ENCODE measurements at places on chromosomes 7 and 10.

DNA sequence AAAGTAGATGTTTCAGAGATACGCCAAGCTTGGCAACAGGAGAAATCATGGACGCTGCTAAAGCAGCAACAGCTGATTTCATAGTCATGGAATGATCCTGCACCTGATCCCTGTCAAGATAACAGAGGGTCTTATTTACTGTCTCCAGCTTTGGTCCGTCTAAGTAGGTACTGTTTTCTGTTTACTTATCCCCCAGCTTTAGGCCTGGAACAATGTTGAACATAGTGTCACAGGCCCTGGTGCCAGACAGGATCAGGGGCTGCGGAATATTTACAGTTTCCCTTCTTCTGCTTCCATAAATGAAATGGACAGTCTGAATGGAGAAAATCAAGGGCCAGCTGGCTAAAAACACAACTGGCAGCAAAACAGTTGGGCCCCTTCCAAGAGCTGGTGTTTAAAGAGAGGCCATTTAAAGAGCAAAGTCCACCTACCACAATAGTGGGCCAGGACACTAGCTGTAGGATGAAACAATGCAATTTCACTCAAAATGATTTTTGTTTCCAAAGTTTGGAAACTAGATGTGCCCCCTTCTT is 2.9 kb downstream of the GPR37 start:
- no peak for DNase-seq

DNA sequence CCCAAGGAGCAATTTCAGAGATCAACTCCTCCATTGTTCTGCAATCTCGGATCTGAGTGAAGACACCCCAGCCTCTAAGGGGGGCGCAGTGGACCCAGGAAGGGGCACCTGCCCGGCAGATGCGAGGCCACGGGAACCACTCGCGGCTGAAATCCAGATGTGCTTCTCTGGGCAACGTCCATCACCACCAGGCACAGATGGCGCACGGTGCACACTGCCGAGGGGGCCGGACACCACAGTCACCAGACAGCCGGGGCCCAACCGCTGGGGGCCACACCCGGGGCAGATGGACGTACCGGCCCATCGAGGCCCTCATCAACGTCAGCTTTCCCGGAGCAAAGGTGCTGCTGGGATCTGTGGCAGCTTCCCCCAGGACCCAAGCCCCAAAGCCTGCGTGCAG is 16.9 kb upstream of the ADGRA1 start:
- DNase-seq, result no peak

GRCh38 chr10:52539463-52539862 is 225.4 kb downstream of the DKK1 start:
- DNase-seq, result peak; percentile 40

DNA sequence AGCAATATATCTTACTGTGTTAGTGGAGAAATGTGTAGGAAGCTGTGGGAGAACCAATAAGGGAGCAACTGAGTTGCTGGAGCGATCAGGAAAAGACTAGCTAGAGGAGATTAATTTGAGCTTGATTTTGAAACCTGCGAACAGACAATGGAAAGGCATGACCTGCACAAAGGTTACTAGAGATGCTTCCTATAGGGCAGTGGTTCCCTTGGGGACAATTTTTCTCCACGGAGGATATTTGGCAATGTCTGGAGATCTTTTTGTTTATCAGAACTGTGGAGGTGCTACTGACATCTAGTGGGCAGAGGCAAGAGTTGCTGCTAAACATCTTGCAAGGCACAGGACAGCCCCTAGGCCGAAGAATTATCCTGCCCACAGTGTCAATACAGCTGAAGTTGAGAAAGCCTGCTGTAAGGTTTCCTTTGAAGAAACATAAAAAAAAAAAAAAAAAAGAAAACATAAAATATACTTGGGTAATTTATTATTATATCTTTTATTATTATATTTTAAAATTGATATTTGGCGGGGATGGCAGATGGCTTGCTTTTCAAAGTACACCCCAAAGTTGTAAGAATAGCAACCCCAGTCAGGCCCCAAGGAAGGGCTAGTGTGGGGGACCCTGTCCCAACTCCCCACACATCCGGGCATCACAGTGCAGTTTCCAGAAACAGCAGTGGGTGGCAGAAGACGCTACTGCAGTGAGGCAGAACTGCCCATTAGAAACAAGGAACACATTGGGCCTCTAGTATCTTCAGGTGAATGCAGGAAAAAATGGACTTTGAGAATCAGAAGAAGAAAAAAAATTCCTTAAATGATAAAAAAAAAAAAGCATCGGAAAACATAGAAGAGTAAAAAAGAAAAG is 481.6 kb downstream of the SH2D4B start:
- DNase-seq, result peak; percentile 32

- DNase-seq, result peak; percentile 85
Observed at GRCh38 chr10:124648738-124649137, 95.4 kb downstream of the FAM53B start.

DNA sequence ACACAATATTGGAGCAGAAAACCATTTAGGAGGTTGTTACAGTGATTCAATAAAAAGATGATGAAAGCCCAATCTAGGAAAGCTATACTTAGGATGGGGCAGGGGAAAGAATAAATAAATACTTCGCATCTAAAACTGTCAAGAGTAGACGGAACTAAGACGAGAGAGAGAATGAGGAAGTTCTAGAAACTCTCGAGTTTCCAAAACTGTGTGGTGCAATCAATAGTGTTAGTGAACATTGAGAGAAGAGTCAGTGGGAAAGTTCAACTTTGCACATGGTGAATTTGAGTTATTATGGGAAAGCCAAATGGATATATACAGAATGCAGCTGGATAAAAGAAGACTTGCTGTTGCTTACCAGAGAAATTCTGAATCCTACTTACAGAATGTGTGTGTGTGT is 133.8 kb upstream of the MEOX2 start:
- DNase-seq, result no peak

DNA sequence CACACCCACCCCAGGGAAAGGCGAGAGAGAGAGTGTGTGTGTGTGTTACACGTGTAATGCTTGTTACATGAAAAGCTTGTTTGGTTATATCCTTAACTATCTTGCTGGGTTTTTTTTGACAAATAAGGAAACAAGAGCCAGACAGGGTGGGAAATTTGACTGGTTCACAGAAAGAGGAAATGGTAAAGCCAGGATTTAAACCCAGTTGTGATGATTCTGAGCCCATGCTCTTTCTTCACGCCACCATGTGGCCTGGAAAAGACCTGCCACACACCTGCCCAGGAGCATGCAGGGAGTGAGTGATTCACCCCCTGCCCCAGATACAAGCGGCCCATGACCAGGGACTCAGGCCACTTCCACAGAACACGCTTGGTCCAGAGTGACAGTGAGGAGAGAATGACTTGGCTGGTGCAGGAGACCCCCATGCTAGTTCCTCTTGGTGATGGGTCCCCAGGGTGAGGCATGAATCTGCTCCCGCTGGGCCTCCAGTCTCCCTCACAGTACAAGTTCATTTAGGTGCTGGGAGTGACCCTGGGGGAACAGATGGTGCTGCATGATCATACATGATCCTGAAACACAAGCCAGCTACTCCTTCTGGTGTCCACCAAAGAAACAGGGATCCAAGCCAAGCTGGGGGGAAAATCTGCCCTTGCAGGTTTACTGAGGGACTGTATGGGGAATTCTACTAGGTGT is 21.0 kb upstream of the EIF5AL1 start:
- no peak for DNase-seq

GRCh38 chr10:112962343-112962742 is 12.3 kb downstream of the TCF7L2 start:
- no peak for DNase-seq

DNA sequence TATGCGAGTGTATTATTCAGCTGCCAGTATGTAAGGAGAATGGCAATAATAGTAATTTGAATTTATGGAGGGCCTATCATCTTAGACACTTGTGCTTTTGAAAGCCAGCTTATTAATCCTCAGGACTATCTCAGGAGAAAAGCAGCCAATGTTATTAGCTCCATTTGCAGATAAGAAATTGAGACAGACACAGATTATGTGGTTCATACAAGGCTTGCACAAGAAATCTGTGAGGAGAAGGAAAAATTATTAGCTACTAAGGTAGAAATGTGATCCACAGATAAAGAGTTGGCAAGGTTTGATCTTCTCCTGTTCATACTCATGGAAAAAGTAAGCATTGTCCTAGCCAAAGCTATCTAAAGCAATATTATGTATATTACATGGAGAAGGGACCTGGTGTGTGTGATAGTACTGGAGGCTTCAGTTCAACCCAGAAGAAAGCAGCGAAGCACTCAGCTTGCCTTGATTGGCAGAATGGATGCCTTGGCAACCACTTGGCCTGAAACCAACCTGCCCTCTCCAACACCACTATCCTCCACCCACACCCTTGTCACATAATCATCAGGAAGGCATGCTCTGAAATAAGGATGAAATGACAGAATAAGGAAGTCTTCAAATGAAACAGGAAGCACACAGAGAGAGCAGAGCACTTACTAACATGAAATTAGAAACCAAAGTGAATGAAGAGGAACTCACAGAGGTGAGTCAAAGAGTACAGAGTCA is 18.0 kb downstream of the MACC1 start:
- DNase-seq, result peak; percentile 92

DNA sequence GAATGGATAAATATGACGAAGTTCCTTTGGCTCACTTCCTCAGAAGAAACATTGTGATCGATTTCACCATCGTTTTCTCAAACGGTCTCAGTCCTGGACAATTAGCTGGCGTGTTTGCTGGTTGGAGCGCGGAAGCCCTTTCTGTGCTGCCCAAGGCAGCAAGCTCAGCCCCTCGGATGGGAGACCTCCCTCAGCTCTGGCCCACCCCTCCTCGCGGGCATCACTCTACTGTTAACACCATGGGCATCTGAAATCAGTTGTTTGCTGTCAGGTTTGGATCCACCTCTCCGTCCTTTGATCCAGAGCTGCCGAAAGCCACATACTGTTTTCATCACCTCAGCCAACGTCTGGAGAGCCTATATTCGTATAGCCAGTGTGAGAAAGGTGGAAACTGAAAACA is 68.2 kb downstream of the C10orf143 start:
- DNase-seq, result no peak

- peak; percentile 25 for DNase-seq
Observed at GRCh38 chr7:21365866-21366624, 61.8 kb upstream of the SP4 start.

GRCh38 chr7:20032741-20033140 is 184.4 kb downstream of the MACC1 start:
- no peak for DNase-seq

DNA sequence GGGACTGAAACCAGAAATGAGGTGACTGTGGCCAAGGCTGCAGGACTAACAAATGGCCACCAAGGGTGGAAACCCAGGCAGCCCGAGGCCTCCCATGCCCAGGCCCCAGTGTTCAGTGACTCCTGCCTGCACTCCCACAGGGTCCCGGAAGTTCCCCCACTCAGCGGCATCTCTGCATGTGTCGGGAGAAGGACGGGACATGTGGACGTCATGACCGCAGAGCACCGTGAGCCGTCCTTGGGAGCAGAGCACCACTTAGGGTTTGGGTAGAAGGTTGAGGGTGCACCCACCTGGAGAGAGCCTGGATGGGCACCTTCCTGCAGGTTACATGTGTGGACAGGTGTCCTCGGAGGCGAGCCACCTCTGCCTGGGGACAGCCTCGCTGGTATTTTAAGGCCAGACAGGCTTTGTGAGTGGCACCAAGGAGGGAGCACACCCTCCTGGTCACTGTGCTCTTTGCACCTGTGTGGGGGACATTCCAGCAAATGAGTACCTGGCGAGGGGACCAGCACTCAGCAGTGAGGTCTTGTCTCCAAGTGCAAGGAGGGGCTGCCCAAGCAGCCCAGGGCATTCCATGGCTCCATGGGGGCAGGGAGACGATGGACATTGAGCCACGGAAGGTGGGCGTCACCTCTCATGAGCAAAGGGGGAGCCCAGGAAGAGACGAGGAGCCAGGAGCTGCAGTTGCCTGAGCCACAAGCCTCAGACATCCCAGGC is 95.3 kb upstream of the TCERG1L start:
- DNase-seq, result no peak

DNA sequence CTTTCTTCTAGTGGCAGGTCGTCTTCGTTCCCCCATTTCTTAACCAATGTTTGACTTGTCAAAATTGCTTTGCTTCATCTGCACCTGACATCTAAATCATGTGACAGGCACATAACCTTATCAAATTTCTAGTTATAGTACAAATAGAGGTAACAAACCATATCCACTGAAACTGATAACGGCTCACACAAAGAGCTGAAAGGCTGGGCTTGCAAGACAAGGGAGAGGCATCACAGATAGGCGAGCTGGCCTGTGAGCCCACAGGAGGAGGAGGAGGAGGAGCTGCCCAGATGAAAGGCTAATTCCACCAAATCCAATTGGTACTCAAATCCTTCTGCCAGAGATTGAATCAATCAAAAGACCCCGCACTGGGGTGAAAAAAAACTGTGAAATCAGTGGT is 80.2 kb upstream of the NEBL start:
- DNase-seq, result no peak

DNA sequence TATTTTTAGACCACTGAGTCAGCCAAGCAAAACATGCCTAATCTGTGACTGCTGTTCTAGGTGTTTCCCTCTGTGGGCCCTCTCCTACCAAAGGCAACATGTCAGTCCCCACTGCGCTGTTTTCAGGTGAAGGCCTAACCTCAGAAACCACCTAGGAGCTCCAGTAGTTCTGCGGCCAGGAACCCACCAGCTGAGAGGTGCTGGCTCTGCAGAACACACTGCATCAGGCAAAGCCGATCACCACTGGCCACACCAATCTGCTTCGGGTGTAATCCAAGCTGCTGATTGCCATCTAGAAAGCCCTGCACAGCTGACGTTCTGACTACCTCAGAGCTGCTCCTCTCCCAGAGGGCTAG is 14.9 kb downstream of the CAMK2G start:
- DNase-seq, result peak; percentile 11

GRCh38 chr7:127536394-127536691 is 49.1 kb downstream of the GCC1 start:
- no peak for DNase-seq

- DNase-seq, result peak; percentile 68
Observed at GRCh38 chr10:30436191-30436611, 2.2 kb downstream of the MAP3K8 start.

DNA sequence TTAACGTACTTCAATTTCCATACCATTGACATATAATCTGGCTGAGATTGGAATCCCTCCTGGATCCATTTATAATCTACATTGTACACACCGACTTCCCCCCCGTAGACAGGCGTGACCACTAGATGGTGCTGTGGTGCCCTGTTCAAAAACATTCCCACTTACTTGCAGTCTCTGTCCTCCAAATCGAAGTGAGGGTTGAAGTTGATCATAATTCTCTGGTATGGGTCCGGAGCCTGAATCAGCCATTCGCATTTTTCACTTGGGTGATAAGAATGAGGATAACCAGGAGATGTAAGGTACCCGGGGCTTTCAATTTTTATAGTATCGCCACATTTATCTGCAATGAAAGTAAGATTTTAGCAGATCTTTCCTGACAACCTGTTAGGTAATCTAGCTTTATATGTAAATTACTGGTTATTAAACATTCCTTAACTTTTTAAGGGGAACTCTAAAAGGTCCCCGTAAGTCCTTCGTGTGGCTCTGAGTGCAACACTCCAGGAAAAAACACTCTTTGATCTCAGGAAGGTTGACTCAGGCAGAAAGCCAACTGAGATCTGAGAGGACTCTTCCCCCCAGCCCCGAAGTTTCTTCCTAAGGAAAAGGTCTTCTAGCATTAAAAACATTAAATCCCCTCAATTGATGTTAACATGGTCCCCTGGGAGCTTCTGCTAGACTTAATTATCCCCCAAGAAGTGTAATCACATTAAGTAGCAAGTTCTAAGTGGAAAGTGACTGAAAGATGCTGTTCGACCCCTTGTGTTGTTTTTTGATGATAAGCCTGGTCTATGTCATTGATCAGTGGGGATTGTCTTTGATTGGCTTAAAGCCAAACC is 3.7 kb downstream of the NRP1 start:
- DNase-seq, result peak; percentile 88

GRCh38 chr7:151461096-151461941 is 21.4 kb upstream of the CRYGN start:
- DNase-seq, result no peak

- peak; percentile 97 for DNase-seq
Observed at GRCh38 chr10:24920907-24921881, 31.2 kb downstream of the PRTFDC1 start.

Measured in brain microvascular endothelial cell (primary cell).